ACHN (cell line): ENCODE measurements at places on chromosomes 13 and 19.

DNA sequence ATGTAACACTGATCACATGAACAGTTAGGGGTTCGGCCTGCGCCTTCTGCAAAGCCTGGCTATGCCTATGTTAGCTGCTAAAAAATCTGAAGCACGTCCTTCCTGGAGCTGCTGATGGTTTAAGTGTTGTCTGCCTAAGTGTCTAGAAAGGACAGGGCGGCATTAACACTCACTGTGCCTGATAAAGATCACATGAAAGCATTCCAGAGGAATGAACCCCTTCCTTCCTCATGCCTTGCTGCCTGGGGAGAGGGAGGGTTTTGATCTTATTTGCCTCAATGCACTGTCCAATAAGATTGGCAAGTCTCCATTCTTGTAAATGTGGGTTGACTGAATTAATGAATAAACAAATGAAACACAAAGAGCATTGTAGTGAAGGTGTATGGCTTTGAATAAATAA, 5.2 kb downstream of the DOCK9 start:
- DNase-seq: peak; percentile 4

DNA sequence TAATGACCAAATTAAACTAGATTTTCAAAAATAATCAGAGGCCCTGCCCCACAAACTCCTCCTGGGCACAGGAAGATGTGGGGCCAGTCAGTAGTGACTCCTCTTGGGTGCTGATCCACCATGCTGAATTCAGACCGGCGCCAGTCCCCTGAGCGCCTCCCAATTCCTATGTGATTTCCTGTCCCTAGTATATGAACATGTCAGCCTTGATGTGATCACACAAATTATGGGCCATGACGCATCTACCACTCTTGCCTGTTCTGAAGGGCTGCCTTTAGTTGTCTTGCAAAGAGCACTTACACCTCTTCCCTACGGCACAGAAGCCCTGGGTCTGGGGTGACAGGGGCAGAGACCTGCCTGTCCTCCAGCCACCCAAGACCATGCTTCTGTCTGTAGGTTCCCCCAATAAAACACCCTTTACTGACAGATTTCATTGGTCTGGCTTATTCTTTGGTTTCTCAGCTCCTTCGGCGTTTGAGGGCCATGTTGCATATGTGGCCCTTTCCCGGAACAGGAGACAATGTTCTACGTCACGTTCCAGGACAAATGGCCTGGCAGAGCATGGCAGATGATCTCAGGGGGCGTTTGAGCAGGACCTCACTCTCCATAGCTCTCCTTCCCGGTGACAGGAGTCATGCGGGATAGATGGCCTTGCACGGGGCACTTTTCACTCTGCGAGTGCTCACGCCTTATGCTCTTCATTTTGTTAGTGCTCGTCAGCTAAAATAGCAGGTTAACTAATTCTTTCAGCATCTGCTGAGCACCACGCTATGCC, 5.6 kb upstream of the ATP11A start:
- no peak for DNase-seq

- DNase-seq: no peak
Measured at GRCh38 chr13:27023385-27024073, 148.1 kb downstream of the USP12 start.

- DNase-seq: no peak
Measured at GRCh38 chr19:30629086-30629485, 256.9 kb downstream of the ZNF536 start.

- peak; percentile 89 for DNase-seq
Measured at GRCh38 chr19:38657633-38658222, 10.3 kb downstream of the ACTN4 start.

DNA sequence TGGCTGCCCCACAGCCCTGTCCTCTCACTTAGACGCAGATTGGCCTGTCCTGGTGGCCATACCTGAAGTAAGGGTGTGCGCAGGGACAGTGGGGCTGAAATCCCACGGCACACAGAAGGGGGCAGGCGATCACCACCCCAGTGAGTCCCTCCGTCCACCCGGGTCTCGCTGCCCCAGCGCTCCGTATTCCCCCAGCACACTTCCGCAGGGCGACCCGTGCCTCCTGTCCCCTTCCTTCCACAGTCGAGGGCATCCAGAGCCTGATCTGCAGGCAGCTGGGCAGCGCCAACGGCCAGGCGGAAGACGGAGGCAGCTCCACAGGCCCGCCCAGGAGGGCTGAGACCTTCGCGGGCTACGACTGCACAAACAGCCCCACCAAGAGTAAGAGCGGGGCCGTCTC, 25.3 kb downstream of the PEX11G start:
- DNase-seq: no peak

DNA sequence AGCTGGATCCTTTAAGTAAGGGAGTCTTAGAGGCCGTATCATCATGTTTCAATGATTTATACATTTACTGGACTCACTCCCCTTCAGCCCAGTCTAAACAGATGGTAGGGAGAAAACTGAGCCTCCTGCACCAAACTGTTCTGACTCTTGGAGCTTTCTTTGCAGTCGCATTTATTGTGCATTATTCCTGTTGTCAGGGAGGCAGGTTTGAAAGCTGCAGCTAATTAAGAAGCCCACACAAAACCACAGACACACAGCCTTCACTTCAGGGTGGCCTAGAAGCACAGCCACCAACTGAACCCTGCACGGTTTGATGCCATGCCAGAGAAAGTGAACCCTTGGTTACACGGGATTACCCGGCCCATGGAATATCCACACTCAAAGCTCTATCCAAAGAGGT, 911.0 kb downstream of the UQCRFS1 start:
- DNase-seq: no peak
